ENCODE measurements at places on chromosomes 6 and 20.
A peak's percentile ranks its signal among the peaks of the same experiment; 100 is the strongest.

DNA sequence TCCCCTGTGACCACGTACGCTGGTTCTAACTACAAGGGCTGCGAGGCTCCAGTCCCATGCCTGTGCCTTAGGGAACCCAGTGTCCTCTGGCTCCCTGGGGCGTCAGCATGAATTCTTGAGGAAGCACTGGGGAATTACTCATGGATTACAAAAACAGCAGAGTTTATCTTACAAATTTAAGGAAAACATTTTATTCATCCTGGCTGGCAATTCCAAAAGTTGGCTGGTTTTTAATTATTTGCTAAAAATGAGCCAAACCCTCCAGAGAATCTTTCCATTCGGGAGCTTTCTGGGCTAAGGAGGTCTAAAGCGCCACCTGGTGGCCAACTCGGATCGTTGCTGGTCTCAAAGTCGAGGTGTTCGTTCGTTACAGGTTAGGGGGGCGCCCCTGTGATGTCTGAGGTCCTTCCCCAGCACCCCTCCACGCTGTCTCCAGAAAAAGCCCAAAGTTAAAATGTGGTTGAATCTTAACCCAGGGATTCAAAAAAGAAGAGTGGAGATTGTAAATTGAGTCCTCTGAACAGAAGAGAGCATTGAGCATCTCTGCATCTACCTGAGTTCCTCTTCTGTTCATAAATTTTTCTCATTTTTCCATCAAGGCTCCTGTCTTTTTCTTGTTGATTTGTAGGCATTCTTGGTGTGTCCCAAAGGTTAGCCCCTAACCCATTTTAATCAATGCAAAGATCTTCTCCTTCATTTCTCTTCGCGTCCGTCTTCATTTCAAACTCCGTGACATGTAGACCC is 99.4 kb downstream of the BFSP1 start:
- DNase-seq = peak; percentile 59

GRCh38 chr20:4876731-4877130 is 124.6 kb downstream of the SLC23A2 start:
- no peak for DNase-seq

GRCh38 chr6:4632421-4632820 is 143.8 kb upstream of the CDYL start:
- DNase-seq = no peak

DNA sequence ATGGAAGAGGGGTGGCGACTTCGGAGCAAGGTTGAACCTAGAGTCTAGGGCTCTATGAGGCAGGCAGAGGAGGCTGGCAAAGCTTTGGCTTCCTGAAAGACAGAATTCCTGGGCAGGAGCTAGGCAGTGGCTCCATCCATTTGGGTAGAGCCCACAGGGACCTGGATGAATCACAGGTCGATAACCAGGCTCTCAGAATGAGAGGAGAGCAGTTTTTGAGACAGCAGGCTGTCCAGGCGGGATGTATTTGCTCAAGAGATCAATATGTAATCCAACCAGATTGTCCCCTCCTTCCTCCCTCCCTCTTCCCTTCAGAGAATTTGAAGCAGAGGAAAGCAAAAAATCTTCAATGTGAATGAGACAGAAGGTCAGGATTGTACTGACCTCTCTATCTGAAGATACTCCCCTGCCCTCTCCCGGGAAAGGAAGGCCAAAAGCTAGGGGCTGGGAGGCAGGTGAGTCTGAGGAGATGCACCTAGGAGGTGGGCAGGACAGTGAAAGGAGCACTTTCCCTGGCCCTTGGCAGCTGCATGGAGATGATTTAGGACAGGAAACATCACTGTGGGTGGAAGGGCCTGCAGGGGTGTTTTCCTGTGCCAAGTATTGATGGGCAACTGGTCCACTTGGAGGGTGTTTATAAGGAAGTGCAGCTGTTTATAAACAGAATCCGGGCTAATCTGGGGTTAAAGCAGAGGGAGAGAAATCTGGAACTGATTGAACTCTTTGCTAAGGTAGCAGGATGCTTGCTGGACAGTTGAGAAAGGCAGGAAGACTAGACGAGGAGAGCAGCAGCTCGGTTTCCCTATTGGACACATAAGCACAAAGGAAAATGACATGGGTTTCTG is 212.4 kb upstream of the LRFN2 start:
- DNase-seq = no peak

GRCh38 chr6:89351671-89352277 is 748 bp downstream of the UBE2J1 start:
- DNase-seq = no peak

DNA sequence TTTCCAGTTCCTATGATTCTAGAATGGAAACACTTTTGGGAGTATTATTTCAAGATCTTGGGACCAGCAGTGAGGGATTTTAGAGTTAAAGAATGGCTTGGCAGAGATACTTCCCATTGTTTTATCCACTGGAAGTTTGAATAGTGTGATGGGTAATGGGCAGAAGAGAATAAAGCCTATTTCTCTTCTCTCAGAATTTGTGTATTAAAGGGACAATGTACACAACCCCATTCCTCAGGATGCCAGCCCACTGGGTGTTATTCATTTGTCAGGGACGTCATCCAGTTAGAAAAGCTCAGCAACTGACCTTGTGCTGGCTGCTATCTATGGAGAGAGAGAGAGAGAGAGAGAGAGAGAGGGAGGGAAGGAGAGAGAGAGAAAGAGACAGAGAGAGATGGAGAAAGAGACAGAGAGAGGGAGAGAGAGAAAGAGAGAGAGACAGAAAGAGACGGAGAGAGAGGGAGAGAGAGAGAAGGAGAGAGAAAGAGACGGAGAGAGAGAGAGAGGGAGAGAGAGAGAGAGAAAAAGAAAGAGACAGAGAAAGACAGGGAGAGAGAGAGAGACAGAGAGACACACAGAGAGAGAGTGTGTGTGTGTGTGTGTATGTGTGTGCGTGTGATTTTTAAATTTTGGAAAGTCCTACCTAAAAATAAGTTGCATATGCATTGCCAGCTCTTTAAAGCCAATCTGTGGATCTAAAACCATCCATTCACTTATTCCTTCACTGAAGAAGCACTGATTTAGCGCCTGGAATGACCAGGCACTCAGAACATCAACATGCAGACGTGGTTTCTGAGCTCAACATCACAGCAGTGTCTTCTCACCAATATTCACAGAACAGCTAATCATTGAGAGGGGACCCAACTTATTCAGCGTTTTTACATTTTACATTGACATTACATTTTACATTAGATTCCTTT is 388.8 kb downstream of the THBS2 start:
- no peak for DNase-seq

- DNase-seq = no peak
Measured at GRCh38 chr6:85669735-85670194, 27.1 kb upstream of the SYNCRIP start.

DNA sequence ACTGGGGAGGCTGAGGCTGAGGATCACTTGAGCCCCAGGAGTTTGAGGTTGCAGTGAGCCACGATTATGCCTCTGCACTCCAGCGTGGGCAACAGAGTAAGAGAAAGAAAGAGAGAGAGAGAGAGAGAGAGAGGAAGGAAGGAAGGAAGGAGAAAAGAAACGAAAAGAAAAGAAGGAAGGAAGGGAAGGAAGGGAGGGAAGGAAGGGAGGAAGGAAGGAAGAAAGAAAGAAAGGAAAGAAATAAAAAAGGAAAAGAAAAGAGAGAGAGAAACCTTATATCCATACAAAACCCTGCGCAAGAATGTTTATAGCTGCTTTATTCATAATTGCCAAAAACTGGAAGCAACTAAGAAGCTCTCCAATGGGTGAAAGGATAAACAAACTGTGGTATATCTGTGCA is 8.1 kb upstream of the HSPA12B start:
- DNase-seq = no peak

GRCh38 chr6:157629220-157629619 is 193.8 kb upstream of the SNX9 start:
- no peak for DNase-seq

DNA sequence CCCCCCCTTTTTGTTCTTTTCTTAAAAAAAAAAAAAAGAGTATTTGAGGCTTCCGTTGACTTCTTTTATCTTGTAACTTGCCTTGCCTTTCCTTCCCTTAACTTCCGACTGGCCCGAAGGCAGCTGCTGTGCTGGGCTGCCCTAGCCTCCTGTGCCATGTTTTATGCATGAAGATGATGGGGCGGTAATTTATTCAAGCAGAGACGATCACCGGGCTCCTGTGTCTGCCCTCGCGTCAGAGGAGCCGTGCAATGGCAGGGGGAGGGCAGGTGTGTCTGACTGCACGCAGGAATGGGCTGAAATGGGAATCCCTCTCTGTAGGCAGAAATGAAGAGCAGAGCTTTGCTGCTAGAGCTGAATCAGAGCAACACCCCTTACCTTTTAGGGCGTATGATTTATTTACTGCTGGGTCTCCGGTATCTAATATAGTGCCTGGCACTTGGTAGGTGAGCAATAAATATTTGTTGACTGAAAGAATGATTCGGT is 106.3 kb upstream of the RIPOR2 start:
- DNase-seq = no peak

Data from endothelial cell (in vitro differentiated cells).